ENCODE measurements at places on chromosomes 3 and 15. TPM values are rescaled to one million over a fixed set of nuclear protein-coding genes. Genes with fewer than 3 reads are reported as not detected.

GRCh38 chr15:32956711-32957110 lies 237.8 kb downstream of the FMN1 start:
- no peak for DNase-seq

DNA sequence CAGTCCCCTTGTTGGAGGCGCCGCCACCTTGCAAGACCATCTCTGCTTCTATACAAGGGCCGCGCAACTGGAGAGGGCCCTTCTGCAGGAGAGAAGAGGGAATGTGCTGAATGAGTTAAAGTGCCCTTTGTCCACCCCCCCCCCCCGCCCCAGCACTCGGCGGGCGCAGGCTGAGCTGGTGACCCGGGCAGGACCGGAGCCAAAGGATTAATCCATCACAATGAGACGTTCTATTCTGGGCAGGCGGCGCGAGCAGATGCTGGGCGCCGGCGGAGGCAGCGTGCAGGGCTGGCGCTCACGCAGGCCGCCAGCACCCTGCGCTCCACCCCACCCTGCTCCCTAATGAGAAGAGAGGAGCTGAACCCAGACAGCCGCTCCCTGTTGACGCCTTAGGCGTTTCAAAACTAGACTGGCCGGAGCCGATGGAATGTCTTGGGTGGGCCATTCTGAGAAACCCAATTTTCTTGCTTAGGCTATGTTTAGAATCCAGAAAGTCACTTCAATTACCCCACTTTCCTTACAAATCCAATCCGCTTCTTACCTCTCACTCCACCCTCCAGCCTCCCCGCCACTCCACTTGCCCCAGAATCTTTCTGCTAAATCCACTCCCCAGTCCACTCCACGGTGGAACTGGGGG lies 32.9 kb downstream of the GJD2 start:
- DNase-seq: no peak

Gene FRMD4B
- polyA plus RNA-seq: 12.1 TPM

Gene RNF168
- 14.2 TPM for polyA plus RNA-seq

Gene RBP2
- polyA plus RNA-seq: not detected

Gene B3GALNT1
- polyA plus RNA-seq: 0.24 TPM

Gene PLCD1
- polyA plus RNA-seq: 38.4 TPM
